Thyroid gland (tissue), 4 donors: ENCODE measurements at places on chromosomes 5 and 9. TPM values are rescaled to one million over a fixed set of nuclear protein-coding genes. Genes with fewer than 3 reads are reported as not detected.

DNA sequence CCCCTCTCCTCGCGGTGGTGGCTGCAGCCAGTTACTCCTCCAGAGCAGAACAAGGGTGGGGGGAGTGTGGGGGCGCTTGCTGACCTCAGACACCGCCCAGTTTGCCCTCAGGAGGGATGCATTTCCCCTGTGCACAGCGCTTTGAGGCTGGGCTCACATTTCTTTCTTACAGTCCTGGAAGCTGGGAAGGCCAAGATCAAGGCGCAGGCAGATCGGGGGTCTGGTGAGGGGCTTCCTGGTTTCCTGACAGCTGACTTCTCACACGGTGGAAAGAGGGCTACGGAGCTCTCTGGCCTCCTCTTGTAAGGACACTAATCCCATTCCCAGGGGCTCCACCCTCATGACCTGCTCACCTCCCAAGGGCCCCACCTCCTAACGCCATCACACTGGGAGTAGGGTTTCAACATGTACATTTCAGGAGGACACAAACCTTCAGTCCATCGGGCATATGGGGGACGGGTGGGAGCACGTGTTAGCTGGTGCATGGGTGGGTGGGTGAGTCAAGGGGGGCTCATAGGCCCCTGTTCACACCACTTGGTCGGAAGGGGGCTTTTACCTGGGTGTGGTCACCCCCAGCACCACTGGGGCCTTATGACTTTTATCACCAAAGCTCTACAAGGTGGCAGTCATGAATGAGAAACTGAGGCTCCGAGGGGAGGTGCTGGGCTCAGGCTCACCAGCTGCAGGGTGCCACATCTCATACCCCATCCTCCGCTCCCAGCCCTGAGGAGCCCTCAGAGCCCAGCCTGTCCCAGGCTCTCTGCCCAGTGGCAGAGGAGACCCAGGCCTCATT lies 7.7 kb upstream of the SCGB3A1 start:
- no peak for DNase-seq

DNA sequence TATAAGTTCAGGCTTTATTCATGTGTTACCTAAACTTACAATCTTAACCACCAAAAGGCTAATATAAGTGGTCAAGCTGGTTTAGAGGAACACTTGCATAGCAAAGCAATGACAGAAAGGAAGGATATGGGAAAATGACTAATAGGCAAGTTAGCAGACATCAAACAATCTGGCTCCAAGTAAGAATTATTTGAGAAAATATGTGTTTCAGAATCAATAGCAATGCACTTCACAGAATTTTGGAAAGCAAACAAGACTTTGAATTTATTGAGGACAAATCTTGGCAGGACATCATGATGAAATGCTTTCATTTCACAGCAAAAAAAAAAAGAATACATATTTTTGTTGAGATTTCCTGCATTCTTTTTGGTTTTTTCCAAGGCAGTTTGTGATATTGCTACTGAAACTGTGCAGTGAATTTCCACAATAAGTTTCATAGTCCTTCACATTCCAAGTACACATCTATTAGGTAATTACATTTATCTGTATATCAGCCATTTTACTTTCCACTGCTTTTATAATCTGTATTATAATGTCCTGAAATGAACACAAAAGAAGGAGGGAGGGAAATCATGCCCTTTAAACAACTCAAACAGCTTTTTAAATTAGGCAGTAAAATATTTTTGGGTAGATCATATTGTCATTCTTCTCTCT lies 417.9 kb downstream of the NR2F1-AS1 start:
- no peak for DNase-seq

GRCh38 chr5:180784497-180785097 lies 18.0 kb downstream of the MGAT1 start:
- peak; percentile 92 for DNase-seq

- no peak for DNase-seq
Observed at GRCh38 chr5:127426661-127427060, 90.8 kb upstream of the PRRC1 start.

DAB2IP gene
- total RNA-seq = 47.1 TPM

- DNase-seq = no peak
Observed at GRCh38 chr9:123043081-123043939, 9.8 kb downstream of the GPR21 start.

DNA sequence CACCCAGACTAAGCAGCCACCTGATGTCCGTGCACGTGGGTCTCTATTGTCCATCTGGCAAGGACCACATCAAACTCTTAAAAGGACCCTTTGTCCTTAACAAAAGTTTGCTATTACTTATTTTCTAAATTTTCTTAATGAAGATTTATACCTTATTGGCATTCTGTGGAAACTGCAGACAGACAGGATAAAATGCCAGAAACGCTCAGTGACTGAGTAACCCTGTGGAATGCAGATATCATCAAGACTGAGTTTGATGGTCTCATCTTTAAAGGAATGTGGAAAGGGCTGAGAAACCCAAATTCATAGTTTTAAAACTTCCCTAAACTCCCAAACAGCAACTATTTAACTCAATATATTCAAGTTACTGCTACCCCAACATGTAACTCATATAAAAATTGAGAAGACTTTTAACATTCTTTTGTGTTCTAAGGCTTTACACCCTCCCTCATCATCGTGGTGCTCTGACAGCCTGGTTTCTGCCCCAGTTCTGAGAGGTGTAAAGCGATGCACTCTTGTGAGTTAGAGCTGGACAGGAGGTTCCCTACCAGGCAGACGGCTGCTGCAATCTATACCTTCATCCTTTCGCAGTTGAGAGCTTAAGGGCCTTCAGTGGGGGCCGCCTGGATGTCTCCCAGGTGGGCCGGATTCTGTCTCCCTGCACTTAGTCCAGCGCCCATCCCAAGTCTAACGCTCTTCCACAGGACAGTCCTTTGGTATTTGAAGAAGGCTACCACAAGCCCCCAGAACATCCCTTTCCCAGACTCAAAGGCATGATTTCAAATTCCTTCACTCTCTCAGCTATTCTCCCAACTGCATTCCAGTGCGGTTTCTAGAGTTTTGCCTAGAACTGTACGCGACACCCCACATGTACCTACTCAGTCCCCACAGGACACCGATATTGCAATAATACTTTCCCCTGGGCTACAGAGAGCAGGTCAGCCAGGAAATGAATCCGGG lies 68.9 kb downstream of the DAP start:
- DNase-seq = no peak

PHF24 gene
- total RNA-seq = 2.1 TPM

- no peak for DNase-seq
Observed at GRCh38 chr9:34570376-34570775, 19.1 kb downstream of the CNTFR start.

GRCh38 chr9:16879416-16879815 lies 8.9 kb upstream of the BNC2 start:
- DNase-seq = no peak

DNA sequence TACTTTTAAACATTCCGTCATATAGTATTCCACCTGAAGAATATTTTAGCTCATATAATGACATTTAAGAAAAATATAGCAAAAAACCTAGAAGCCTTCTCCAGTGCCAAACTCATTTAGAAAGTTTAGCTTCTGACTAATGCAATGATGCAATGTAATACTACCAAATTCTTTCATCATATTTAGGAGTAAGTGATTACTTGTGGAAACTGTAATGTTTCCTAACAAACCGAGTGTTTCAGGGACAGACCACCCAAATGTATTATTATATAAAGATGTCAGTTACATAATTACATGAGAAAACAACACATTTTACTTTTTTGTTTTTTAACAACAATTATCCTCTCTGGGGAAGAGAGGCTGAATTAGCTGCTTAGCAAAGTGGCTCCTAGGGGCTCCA lies 316.2 kb downstream of the ARL15 start:
- DNase-seq = no peak

GRCh38 chr9:13436591-13436990 lies 157.1 kb upstream of the MPDZ start:
- DNase-seq = no peak

CAMSAP1 gene
- 17.0 TPM for total RNA-seq

DNA sequence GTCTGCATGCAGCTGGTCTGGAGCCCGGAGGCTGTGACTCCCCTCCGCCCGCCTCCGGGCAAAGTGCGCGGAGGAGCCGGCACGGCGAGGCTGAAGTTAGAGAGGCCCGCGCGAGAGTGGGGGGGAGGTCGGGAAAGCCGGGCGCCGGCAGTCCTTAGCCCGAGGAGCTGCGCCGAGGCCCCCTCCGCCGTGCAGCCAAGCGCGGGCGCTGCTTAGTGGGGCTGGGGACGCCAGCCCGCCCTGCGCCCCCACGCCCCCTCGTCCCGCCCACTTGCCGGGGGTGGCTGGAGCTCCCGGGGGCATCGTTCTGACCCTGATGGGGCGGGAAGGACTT lies 403 bp downstream of the NINJ1 start:
- DNase-seq = peak; percentile 79

CDH9 gene
- not detected for total RNA-seq

DNA sequence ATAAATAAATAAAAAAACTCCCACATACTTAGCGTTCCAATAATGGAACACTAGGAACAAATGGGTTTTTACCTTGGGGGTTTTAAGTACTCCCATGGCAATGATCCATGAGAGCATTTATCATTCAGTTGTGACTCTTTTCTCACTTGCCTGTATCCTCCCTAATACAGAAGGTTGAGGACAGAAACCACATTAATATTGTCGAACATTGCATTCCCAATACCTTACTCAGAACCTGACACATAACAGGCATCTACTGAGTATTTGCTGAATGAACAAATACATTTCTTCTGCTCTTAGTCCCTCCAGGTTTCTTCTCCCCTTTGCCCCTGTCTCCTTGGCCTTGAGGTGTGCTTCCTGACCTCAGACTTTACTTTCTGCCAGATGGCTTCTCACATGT lies 175.9 kb downstream of the CEMIP2 start:
- DNase-seq = no peak

- no peak for DNase-seq
Observed at GRCh38 chr9:115643948-115644727, 509.5 kb upstream of the PAPPA start.

DNA sequence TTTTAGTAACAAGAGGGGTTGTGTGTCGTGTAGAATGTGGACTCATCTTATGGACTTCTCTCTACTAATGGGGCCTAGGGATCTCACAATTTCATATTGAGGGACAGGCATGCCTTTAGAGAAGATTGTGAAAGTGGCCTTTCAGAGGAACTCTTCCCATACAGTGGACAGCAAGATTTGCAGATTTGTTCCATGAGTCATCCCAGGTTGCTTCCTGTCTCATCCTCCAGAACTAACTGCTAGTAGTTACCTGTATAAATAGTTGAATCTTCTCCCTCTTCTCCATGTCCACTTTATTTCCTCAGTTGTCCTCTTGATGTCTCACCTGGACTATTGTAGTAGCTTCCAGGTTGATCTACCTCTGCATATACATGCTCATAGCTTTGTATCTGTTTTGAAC lies 997.5 kb upstream of the CTNND2 start:
- no peak for DNase-seq

- no peak for DNase-seq
Observed at GRCh38 chr9:2125906-2126305, 110.8 kb downstream of the SMARCA2 start.

INSYN2B gene
- total RNA-seq = not detected

DNA sequence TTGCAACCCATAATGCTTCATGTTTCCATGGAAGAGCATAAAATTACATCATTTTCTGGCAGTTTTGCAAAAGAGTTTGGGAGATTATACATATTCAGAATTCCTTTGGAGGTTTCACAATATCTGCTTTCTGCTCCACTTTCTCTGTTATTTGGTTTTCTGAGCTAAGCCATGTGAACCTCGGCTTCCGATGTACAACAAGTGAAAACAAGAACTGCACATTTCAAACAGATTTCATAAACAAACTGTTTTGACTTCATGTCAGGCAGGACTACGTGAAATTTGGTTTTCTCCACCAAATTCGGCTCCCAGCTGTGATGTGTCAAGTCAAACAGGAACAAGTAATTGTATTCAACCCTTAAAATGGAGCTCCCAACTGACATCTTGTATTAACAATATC lies 609.8 kb downstream of the IRX1 start:
- no peak for DNase-seq

DNA sequence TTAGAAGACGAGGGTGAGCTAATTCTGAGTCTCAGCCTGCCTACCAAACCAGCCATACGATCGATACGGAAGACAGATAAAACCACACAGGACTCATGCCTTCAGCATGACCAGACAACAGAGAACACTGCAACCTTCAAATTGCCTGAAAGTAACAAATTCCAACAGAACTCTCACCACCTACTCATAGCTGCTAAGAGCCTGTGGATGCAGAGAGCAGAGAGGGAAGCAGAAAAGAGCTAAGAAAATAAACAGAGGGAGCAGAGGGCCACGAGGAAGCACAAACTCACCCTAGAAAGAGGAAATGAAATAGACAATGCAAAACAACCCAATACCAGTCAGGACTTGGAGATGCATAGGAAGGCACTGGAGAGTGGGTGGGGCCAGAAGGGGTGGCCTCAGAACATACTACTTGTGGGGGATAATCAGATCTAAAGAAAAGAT lies 86.7 kb upstream of the TAS2R1 start:
- no peak for DNase-seq
